ENCODE measurements at places on chromosomes 2 and 18.
A peak's percentile ranks its signal among the peaks of the same experiment; 100 is the strongest.

- no peak for DNase-seq
These were observed 227.3 kb downstream of the CD226 start for GRCh38 chr18:69720422-69720821.

DNA sequence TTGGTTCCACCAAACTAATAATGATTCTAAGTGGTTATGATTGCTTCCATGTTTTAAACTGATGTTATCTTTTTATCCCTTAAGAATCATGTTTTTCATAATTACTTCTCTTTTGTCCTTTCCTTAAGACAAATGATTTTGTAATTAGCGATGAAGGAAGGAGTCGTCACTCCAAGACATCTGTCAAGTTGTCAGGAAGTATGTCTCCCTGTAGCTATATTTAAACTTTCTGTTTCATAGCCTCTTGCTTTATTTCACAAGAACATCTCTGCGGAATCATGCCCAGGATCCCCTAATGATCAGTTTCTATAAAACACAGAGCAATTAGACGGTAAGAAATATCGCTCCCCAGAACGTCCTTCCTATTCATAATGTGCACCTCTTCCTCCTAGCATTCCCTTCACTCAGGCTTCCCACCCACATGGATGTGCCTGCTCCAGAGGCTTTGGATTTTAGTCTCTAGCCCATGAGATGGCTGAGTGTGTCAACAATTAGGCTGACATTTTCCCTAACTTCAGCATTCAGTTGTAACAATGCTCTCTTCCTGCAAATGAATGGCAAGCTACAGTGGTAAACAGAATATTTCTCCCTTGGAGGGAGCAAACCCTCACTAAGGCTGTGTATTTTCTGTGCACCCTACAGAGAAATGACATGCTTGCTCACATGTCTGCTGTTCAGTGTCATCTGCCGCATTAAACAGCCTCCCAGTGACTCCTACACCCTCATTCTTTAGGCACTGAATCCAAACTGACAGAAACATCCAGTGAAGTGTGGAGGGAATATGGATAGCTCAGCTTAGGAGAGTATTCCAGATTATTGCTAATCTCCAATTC is 879.6 kb upstream of the CELF4 start:
- no peak for DNase-seq

DNA sequence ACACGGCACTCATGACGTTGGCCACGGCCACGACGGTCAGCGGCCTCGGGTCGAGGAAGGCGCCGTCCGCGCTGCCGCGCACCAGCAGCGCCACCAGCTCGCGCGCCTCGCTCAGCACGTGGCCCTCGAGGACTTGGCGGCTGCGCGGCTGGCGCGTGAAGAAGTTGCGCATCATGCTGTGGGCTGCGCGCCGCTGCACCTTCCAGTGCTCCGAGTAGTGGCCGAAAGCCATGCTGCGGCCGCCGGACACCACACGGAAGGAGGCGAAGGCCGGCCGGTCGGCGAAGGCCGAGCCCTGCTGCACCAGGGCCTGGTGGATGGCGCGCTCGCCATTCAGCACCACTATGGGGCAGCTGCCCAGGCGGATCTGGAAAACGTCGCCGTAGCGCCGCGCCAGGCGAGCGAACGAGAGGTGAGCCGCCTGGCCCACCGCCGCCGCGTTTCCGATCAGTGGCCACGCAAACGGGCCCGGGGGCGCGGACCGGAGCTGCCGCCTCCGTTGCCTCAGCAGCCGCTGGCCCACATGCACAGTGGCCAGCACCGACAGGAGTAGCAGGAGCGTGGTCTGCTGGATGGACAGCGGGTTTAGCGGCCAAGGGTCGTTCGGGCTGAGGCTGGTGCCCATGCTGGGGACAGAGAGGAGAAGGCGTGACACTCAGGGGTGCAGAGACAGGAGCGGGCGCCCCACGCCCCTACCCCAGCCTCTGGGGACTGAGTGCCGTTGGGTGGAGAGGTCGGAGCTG is 1.0 kb downstream of the CYP1B1 start:
- DNase-seq = peak; percentile 36

GRCh38 chr18:43170586-43170985 is 55.1 kb upstream of the RIT2 start:
- DNase-seq = no peak

DNA sequence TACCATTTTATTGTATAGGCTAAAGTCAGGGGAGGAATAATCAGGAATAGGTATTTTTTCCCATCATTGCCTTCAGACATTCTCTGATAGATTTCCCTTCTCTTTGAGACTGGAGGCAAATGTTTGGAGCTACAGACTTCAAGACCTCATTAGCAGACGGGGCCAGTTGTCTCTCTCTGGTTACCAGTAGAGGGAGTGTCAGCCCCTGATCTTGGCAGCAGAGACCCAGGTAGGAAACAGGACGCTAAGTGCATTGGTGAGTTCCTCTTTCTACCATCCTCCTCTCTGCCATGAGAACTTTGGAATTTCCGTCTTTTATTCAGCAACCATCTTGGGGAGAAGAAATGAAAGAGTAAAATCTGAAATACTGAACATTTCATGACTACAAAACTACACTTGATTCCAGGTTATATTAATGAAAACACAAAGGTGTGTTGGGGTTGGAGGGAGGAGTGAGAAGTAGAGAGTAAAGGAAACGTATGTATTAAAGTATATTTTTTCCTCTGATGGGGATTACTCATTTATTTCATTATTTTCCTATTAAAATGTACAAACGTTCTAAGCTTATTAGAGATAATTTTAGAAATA is 186.2 kb upstream of the GCFC2 start:
- DNase-seq = no peak

- DNase-seq = peak; percentile 94
These were observed 46.8 kb upstream of the BIN1 start for GRCh38 chr2:127153691-127154158.

- no peak for DNase-seq
These were observed 10.2 kb upstream of the TFCP2L1 start for GRCh38 chr2:121294881-121295840.

- DNase-seq = peak; percentile 73
These were observed 31.9 kb downstream of the PPP4R3B start for GRCh38 chr2:55585451-55586080.

DNA sequence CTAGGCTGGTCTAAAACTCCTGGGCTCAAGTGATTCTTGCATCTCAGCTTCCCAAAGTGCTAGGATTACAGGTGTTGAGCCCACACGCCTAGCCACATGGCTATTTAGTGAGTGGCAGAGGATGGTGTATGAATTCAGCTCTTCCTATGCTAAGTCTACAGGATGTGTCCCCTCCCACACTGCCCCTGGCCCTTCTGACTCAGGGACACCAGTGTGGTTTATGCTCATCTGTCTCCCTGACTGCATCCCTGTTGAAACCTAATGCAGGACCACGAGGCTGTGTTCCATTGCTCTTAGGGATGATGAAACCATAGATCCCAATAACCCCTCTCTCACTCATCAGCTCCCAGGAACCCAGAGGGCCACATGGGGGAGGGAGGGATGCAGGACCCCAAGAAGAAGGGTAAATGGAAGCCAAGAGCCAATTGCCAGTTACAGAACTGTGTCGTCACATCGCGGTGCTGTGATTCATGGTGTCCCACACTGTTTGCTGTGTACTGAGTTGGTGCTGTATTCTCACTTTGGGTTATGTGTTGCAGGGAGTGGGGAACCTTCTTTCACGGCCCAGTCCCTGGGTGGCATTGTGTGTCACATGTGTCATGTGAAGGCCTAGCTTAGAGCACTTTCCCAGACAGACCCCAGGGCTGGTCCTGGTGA is 102.9 kb upstream of the HAAO start:
- no peak for DNase-seq

- no peak for DNase-seq
These were observed 155.6 kb upstream of the HS6ST1 start for GRCh38 chr2:128474036-128474955.

- no peak for DNase-seq
These were observed 40.6 kb upstream of the EPAS1 start for GRCh38 chr2:46256563-46257142.

Data from foreskin fibroblast (primary cell).